DMS79 (cell line): ENCODE measurements at places on chromosomes 1 and 21.
A peak's percentile ranks its signal among the peaks of the same experiment; 100 is the strongest.

DNA sequence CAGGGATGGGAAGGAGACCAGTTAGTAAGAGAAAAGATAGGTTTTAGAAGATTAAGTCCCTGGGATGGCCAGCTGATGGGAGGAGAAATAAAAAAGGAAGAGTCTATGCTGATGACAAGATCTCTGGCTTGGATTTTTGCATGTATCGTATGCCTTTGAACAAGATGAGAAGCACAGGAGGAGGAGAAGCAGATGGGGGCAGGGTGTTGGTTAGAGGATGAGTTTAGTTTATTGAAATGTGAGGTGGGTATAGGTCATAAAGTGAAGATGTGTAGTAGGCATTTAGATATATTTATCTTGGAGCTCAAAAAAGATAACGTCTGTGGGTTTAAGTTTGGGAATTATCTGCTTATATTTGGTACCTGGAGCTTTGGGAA lies 1.4 kb downstream of the TIPRL start:
- no peak for DNase-seq

DNA sequence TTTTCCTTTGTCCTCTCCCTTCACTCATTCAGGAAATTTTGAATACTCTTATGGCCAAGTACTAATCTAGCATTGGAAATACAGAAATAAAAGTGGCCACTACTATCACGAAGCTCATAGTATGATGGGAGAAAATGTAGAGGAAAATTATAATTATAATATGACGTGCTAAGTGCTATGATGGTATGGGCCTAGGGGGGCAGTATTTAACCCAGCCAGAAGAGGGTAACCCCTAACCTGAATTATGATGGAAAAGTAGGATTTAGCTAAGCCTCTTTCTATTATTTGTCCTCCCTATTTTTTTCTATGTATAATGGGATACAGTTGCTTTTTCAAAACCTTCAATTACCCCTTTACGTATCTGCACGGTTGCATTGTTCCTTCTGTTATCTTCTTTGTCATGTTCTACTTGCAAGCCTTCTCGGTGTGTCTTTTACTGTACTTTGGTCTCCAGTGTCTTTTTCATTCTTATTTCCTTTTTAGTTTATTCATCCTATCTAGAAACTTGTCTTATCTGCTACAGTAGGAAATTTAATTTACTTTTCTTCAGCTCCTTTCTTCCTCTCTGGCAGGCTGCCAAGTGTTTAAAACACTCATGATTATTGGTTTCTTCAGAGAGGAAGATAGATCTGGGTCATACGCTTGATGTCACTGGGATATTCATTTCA lies 88.8 kb upstream of the GPR52 start:
- no peak for DNase-seq

DNA sequence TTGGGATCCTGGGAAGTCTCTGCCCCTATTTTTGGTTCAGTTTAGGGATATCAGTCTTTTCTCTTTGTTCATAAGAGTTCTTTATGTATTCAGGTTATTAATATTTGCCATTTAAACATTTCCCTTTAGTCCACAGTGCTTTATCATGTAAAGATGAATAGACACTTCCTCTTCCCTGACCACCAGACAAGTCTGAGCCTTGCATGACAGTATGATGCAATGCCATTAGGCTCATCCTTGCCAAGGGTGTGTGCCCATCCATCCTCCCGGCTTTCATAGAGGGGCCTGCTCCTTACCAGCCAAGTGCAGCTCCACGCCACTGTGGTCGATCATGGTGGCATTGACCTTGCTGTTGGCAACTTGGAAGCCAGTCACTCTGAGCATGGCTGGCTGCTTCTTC lies 52.1 kb downstream of the ZSCAN20 start:
- DNase-seq, result no peak

DNA sequence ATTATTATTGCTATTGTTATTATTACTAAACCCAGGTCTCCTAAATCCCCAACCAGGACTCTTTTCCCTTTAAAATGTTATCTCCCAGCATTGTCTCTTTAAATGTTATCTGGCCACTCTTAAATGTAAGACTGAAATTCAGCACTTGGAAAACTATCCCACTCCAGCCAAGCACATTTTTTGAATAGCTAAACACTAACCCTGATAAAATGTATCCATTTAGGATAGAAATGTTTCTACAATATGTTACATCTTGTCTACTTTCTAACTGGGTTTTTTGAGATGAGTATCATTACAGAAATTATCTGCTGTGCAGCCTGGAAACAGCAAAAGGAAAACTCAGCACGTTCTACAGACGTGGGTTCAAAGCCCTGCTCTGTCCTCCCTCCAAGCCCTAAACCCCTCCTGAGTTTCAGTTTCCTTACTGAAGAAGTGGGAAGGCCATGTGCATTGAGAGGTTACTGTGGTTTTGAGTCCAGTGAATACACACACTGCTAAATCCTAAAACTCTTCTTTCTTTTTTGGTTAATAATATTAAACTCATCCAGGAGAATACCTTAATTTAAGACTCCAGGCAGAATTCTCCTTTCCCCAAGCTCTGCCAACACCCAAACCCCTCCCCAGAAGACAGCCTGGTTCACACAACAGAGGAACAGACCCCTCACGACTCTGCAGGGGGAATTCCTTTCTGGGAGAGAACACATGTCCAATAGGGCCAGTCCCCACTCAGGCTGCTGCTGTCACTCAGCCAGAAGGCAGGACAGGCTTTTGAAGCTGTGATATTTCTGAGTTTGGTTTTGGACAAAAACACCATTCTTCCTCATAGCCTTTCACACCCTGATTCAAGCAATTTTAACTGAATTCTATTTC lies 41.9 kb downstream of the HIVEP3 start:
- DNase-seq, result no peak

DNA sequence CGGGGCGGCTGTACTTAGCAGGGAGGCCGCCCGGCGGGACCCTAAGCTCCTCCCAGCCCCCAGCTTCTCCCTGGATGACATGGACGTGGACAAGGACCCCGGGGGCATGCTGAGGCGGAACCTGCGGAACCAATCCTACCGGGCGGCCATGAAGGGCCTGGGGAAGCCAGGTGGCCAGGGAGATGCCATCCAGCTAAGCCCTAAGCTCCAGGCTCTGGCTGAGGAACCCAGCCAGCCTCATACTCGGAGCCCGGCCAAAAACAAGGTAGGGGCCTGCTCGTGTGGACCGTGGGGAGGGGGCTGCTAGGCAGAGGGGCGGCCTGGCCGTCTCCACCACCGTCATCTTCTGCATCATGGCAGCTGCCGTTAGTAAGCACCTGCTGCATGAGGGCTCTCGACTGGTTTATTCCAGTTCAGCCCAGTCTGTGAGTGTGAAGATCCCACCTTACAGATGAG lies 9.0 kb downstream of the ARHGEF16 start:
- no peak for DNase-seq

DNA sequence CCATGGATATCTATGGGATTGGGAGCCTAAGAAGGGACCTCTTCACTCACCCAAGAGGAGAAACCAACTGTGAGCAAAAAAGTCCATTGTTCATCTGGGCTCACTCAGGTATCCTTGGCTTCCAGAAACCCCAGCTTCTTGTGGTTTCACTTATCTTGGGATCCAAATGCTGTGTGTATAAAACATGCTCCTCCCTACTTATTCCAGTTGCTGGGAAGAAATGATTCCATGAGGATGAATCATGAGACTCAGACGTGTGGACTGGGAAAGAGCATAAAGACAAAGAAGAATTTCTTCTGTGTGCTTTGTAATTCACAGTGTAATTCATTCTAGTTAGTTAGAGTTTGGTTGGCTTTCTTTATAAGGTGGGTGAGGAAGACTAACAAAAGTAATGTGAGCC lies 283.7 kb downstream of the ZNF648 start:
- DNase-seq, result no peak

DNA sequence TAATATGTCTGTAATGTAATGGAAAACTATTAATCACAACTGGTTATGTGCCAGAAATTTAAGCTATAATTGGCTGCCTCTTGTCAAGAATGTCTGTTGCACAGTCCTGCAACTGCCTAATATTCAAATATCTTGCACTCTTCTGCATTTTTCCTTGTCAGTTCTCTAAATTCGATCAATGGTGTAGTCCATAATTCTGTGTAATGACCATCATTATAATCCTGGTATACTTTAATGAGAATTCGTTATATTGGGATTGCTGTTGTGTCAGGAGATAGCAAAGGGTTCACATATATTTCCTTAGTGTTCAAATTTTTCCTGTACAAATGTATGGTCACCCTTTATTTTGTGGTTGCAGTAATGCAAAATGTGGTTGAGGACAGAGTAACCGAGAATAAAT lies 4.8 kb downstream of the NTNG1 start:
- DNase-seq, result no peak

DNA sequence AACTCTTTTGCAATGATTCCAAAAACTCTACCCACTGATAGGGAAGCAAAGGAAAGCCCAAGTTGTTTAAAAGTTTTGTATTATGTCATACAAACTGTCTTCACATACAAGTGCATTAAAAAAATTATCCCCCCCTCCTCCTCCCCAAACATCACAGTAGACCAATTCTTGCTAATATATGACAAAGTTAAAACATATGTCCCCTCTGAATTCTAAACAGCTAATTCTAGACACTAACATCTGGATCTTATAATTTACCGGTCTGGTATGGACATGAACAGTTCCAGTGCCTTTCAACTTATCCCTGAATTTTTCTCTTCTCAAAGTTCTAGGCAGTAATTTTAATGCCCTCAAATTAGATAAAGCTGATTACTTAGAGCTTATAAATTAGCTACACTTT lies 13.4 kb downstream of the RIT1 start:
- DNase-seq, result no peak

GRCh38 chr1:234458352-234459017 lies 20.5 kb downstream of the TARBP1 start:
- no peak for DNase-seq

DNA sequence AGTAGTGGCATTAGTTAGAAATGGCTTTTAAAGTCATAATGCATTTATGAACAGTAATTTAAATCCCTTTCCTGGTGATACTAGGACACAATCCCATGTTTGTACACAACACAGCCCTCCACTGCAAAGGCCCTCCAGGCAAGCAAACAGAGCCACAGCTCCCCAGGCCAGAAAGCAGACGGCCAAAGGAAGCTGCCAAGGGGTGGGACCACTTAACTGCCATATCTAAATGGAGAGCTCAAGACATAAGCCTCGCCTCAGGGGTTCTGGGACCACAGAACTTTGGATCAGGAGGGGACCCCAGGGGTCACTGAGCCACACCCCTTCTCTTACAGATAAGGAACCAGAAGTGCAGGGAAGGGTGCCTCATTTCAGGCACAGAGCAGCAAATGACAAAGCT lies 189.7 kb downstream of the KCNH1 start:
- no peak for DNase-seq

- no peak for DNase-seq
Measured at GRCh38 chr21:42025376-42026081, 15.4 kb upstream of the ZBTB21 start.

- peak; percentile 20 for DNase-seq
Measured at GRCh38 chr1:7172804-7173203, 387.6 kb downstream of the CAMTA1 start.

GRCh38 chr1:113536182-113536780 lies 146.0 kb downstream of the MAGI3 start:
- DNase-seq, result no peak

- DNase-seq, result no peak
Measured at GRCh38 chr1:203089651-203090045, 3.8 kb upstream of the MYOG start.

GRCh38 chr1:3657578-3658230 lies 5.4 kb downstream of the TP73 start:
- DNase-seq, result no peak

DNA sequence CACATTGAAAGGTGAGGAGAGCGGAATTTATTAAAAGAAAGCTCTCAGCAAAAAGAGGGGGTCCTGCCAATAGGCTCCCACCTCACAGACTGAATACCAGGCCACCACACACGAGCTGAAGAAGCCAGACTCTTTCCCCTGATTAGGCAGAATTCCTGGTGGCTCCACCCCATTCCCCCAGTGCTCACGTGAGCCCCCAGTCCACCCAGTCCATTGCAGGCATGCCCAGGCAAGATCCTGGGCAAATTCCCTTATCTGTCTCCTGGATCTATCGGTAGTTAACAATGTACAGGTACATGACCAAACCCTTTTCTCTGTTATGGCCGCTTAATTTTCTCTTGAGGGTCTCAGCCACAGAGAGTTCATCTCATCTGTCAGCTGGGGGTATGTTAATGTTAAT lies 54.6 kb upstream of the BTG3 start:
- DNase-seq, result no peak

DNA sequence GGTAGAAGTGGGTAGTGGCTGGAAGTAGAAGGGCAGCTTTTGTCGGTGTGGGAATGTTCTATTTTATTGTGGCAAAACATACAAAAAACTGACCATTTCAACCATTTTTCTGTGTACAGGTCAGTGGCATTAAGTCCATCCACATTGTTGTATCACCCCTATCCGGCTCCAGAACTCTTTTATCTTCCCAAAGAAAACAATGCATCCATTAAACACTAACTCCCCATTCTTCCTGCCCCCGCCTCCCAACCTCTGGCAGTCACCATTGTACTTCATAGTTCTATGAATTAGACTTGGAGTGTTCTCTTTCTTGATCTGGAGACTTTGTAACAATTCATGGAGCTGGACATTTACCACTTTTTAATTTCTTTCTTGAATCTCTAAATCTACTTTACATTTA lies 55.7 kb downstream of the DEGS1 start:
- no peak for DNase-seq

DNA sequence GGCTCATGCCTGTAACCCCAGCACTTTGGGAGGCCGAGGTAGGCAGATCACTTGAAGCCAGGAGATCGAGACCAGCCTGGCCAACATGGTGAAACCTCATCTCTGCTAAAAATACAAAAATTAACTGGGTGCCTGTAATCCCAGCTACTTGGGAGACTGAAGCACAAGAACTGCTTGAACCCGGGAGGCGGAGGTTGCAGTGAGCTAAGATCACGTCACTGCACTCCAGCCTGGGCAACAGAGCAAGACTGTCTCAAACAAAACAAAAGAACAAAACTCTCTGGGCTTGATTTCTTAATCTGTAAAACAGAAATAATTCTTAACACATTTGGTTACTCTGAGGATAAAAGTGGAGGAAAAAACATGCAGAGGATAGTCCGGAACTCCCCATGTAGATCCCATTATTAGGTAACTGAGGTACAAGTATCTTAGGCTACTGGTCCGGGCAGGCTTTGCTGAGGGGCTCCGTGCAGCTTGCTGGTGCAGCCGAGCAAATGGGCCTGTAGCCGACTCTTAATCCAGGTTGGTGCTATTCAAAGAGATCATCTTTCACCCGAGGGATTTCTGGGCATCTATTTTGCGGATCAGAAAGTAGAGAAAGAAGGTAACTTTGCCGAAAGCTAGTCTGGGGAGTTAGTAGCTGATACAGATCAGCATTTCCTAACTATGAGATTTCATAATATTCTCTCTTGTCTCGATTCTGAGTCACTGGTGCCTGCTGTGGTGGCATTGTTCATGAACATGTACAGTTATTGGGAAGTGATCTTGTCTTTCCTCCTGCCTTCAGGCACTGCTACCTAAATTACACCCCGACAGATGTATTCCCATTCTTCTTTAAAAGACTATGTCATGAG lies 56.8 kb downstream of the NFIA start:
- DNase-seq, result no peak

GRCh38 chr1:212586206-212587015 lies 22.1 kb upstream of the ATF3 start:
- no peak for DNase-seq

- no peak for DNase-seq
Measured at GRCh38 chr1:204094856-204095634, 22.1 kb downstream of the SOX13 start.
